Activated CD4-positive, alpha-beta T cell treated with anti-CD3 and anti-CD28 coated beads for 24 hours (primary cell): ENCODE measurements at places on chromosomes 5 and 9.

- no peak for DNase-seq
Observed at GRCh38 chr9:123372766-123373446, 16.9 kb downstream of the CRB2 start.

DNA sequence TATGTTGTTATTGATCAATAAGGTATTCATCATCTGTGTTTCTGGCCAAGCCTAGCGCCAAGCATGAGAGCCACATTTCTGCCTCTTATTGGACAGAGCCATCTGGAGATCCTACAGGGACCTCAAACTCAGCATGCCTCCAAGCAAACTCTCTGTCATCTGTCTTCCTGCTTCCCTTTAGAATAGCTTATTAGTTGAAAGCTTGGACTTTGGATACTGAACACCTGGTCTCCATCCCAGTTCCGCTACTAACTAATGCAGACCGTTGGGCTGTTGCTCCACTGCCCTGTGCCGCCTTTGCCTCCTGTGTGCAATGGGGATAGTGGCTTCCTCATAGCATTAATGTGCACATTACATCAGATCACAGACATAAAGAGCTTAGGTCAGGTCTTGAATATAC, 65.5 kb downstream of the MAP1B start:
- no peak for DNase-seq

- no peak for DNase-seq
Observed at GRCh38 chr9:127761061-127761460, 17.4 kb downstream of the SH2D3C start.

- no peak for DNase-seq
Observed at GRCh38 chr5:127353796-127354195, 63.2 kb downstream of the MEGF10 start.

GRCh38 chr5:62780888-62781287, 202.3 kb downstream of the LRRC70 start:
- no peak for DNase-seq

- DNase-seq = no peak
Observed at GRCh38 chr9:69093471-69094103, 58.0 kb downstream of the FXN start.

DNA sequence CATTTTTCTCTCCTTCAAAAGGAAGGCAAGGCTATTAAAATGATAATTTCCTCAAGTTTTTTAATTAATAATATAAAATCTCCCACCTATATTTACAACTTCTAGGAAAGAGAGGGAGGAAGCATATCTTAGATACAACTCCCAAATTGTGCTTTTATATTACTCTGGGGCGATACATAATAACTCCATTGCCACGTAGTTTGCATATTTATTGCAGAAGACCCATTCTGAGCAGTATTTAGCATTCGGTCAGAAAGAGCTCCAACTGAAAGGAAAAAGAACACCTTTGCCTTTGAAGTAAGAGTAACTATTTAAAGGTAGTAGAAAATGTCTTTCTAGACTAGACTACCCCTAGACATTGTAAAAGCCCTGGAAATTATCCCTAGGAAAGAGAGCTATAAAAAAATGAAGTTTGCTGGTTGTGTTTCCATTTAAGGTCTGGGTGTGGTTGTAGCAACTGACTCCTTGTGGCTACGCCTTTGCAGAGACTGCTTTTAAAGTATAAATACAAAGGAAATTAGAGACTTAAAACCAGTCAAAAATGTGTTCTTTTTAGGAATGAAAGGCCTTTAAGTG, 566.1 kb downstream of the ZNF608 start:
- no peak for DNase-seq
